ENCODE measurements at places on chromosomes 4 and X.

DNA sequence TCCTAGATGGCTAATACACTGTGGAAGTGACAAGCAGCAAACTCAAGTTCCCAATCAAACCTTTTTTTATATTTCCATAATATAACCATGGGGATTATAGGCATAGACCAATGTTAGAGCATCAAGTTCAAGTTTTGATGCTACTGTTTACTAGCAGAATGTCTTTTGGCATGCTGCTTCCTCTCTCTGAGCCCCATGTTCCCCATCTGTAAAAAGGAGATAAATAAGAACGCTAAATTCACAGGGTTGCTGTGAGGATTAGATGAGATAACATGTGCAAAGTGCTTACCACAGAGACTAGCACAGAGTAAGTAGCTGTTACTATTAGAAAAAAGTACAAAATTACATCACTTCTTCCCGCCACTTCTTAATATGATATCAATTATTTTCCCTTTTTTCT, 18.0 kb downstream of the MBNL3 start:
- DNase-seq, result no peak

DNA sequence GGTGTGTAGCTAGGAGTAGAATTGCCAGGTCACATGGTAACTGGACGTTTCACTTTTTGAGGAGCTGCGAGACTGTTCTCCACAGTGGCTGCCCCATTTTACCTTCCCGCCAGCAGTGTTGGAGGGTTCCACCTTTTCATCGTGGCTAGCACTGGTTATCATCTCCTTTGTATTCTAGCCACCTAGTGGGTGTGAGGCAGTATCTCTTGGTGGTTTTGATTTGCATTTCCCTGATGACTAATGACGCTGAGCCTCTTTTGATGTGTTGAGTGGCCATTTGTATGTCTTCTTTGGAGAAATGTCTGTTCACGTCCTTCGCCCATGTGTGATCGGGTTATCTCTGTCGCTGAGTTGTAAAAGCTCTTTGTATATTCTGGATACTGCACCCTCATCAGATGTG, 10.6 kb downstream of the ABCD1 start:
- DNase-seq, result no peak

DNA sequence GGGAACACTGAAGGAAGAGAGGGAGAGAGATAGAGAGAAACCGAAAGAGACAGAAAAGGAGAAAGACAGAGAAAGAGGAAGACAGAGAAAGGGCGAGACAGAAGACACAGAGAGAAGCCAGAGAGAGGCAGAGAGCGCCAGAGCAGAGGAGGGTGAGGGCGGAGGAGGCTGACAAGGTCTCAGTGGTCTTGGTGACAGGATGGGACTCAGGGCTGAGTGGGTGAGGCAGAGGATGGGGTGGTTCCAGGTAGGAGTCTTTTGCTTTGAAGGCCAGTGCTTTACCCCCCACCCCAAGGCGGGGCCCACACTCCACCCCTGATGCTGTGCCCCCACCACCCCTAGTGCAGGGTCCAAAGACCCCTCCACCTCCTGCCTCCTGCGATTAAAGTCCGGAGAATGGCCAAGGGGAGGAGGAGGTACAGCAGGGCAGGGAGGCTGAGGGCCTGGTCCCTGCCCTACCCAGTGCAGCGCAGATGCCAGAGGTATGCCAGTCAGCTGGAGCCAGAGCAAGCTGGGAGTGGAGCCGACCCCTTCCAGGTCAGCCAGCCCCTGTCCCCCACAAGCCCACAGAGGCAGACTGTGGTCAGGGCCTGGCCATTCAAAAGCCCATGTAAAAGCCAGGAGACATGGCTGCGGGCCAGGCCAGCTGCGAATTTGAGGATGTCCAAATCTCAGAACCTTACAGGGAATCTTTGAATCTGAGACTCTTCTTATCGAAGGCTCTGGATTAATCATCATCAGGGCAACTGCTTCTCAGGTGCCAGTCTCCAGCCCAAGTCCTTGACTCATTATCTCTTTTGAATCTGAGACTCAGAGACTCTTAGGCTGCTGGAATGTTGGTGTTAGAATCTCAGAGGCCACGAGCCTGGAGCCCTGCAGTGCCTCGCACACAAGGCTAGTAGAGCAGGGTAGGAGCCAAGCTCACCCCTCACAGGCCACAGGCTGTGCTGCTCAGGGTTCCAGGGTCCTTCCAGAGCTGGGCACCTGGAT, 758 bp downstream of the IQSEC2 start:
- DNase-seq, result no peak

- DNase-seq, result no peak
Observed at GRCh38 chr4:106569146-106570031, 200.8 kb upstream of the GIMD1 start.

DNA sequence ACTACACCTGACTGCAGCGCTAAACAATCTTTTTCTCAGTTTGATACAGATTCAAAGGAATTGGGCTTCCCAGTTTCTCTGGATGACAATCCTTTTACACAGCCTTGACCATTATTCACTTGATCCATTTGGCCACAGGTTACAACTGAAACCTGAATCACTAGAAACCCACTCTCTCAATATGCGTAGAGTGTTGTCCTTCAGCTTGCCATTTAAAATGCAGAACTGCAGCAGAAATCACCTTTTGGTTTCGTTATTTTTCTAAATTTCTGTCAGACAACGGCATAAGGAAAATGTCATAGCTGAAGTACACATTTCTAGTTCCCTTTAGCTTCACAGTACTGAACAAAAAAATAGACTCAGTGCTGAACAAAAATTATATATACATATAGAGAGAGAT, 255.8 kb upstream of the TENM3 start:
- no peak for DNase-seq

DNA sequence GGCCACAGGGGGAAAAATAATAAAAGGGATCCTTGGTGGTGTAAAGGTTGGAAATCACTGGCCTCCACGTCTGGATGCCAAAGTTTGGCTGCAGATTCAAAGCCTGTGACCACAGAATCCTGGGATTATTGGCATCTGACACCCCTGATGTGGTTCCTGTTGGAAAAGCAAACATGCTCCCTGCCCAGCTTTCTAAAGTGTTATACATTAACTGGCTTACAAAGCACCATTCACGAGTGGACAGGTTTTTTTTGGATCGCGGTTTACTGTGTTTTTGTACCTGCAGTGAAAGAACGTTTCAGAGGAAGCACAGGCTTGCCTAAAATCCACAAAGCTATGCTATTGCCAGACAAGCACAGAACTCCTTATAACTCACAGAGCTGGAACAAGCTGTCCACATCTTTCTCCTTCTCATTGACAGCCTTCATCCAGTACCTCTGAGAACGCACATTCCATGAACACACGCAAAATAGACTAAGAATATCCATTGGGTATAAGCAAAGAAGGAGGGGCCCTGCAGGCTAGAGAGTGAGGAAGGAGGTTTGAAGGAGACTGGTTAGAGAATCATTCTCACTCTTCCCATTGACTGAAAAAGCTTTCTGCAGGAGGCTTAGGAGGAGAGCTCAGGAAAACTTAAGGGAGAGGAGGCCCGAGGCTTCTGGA, 14.5 kb upstream of the CAPN6 start:
- no peak for DNase-seq

DNA sequence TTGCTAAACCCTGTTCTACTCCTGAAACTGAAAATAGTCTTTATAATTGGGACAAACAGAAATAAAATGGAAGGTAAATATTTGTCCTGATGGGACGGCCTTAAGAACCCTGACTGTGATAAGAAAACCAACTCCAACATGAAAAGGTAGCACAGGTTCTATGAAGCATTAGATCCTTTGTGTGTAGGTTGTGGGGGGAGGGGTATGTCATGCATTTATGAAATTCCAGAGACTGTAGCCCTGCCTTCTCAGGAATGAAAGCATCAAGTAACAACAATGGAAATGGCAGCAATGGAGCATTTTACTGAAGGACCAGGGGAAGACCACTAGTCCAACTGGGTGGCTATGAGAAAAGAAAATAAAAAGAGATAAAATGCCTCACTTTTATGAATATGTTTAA, 23.9 kb downstream of the CXXC4 start:
- DNase-seq, result no peak

GRCh38 chrX:46576458-46576857, 2.9 kb downstream of the CHST7 start:
- DNase-seq, result no peak

DNA sequence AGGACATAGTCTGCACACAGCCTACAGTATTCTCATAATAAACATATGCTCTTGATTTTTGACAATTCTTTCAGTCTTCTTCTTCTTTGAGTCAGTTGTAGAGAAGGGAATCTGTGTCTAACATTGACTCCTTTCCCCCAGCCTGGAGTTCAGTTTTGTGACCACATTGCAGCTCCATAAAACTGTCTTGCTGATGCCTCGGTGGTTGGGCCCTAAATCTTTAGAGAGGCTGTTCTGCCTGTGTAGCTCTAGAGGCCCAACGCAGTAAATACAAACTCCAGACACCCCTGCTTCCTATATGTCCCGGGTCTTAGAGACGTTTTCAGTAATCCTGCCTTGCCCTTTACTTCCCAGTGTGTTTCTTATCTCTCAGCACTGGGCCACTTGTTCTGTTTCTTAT, 639.5 kb upstream of the AADAT start:
- DNase-seq, result no peak

DNA sequence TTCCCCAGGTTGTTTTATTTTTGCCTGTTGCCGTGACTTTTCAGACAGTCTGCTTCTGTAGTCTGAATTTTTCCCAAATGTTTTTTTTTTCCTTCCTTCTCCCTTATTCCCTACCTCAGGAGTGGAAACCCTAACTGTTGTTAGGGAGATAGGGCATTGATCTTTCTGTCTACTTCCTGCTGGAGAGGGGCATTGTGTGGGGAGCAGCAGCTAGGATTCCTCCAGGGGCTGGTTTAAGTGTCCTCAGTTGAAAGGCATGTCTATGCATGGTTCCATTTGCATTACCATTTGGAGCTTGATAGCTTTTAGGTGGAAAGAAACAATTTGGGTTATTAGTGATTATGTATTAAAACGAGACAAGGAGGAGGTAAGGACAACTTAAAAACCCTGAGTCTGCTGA, 383.9 kb downstream of the DCAF12L2 start:
- DNase-seq, result no peak

- no peak for DNase-seq
Observed at GRCh38 chr4:180134091-180134866, 2108.9 kb upstream of the TENM3 start.

DNA sequence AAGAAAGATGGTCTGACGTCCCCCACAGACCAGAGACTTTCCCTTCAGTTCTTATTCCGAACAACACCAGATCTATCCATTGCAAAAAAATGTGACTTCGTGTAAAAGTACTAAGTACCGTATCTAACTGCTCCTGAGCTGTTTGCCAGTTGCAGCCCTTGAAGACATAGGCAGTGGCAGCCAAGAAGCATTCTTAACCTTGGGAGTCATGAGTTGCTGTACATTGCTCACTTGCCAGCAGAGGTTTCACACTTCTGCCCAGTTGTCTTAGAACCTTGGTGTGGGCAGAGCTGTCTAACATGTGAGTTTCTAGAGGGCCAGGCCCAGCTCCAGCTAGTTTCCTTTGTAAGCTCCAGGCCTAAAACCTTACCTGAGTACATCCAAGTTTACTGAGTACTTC, 10.5 kb upstream of the CHRDL1 start:
- no peak for DNase-seq

DNA sequence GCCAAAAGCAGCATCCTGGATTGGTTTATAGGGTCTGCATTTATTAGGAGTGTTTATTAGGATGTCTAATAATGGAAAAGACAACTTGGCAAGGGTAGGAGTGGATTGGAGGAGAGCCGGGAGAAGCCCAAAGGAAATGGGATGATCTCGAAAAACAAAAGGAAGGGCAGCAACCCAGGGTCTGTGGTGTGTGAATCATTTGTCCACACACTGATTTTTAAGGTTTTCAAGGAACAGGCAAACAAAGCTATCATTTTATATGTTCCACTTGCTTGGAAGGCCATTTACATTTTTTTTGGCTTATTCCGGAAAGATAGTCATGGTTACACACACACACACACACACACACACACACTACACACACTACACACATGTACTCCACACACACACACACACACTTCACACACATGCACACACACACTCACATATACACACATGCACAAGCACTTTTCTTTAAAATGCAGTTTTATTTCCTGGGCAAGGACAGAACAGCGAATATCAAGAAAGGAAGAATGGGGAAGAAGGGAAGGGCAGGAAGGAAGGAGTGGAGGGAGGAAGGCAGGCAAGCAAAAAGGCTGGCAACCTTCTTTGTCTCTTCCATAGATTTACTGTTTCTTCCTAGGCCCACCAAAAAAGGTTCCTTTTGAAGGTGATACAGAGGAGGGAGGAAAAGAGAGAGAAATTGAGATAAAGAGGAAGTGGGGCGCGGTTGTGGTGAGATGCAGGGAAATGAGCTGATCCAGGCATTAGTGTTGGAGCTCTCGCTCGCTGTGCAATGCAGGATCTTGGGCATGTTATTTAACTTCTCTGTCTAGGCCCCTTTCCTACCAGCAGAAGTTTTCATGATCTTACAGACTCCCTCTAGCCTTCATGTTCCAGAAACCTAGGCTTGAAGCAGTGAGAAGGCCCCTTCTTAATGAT, 88.6 kb upstream of the MAML3 start:
- DNase-seq, result no peak

GRCh38 chr4:102552781-102553180, 51.6 kb downstream of the NFKB1 start:
- DNase-seq, result no peak

DNA sequence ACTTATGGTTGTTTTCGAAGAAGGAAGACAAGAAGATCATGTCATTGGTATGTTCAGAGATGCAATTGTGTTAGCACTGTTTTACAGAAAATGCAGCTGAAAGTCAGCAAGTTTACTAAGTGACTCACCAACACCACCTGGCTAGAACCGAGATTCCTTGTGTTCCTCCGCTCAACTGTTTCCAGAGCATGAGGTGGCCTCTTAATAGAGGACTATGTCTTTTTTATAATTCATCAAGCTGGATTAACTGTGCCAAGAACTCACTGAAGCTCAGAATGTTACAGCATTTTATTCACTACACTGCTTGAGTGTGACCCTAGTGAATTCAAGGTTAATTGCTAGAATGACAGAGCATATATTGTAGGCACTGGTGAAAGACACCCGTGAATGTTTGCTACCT, 1573.5 kb upstream of the TENM3 start:
- DNase-seq, result no peak

- no peak for DNase-seq
Observed at GRCh38 chr4:119243868-119244267, 31.4 kb downstream of the USP53 start.

DNA sequence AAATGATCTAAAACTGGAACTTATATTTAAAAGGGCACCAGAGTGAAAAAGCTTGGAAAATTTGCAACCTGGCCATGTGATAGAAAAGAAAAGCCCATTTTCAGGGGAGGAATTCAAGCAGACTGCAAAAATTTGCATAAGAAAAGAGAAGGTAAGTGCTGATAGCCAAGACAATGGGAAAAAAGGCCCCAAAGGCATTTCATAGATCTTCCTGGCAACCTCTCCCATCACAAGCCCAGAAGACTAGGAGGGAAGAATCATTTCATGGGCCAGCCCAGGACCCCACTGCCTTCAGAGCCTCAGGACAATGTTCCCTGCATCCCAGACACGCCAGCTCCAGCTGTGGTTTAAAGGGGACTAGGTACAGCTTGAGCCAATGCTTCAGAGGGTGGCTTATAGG, 887.3 kb upstream of the DIAPH2 start:
- DNase-seq, result no peak

DNA sequence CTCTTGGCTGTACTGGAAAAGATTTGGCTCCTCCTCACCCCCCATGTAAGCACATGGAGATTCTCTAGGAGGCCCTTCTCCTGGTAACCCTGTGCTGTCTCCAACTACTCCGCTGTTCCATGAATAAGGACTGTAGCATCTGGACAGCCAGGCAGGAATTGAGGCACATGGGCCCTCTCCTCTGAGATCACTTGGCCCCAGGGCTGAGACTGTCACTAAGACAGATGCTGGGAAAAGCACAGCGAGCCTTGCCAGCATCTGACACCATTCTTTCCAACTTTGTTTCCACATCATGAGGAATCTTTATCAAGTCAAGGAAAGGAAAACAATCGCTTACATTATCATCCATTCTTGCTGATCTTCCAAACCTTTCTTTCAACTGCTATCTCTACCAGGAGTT, 222.6 kb upstream of the INTU start:
- no peak for DNase-seq
